Stimulated activated CD8-positive, alpha-beta memory T cell treated with anti-CD3 and anti-CD28 coated beads, Interleukin-4, amount 100 ng/mL, for 4 hours (primary cell): ENCODE measurements at places on chromosomes 3 and 15.

DNA sequence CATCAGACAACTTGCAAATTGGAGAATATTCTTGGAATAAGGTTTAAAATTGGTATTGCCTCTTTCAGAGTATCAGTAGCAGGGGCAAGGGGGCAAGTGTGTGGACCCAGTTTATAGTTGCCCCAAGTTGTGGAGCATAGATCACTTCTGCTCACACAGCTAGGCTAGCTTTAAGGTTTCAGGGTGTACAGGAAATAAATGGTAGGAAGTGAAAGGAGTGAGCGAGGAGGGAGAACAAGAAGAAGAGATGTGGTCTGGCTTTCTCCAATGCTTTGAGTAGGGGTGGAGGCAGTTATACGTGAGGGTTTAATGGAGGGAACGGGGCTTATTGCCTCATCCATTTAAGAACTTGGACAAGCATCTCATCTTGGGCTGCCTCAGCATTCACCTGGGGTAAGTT lies 290.0 kb upstream of the CFAP20DC start:
- DNase-seq, result no peak

DNA sequence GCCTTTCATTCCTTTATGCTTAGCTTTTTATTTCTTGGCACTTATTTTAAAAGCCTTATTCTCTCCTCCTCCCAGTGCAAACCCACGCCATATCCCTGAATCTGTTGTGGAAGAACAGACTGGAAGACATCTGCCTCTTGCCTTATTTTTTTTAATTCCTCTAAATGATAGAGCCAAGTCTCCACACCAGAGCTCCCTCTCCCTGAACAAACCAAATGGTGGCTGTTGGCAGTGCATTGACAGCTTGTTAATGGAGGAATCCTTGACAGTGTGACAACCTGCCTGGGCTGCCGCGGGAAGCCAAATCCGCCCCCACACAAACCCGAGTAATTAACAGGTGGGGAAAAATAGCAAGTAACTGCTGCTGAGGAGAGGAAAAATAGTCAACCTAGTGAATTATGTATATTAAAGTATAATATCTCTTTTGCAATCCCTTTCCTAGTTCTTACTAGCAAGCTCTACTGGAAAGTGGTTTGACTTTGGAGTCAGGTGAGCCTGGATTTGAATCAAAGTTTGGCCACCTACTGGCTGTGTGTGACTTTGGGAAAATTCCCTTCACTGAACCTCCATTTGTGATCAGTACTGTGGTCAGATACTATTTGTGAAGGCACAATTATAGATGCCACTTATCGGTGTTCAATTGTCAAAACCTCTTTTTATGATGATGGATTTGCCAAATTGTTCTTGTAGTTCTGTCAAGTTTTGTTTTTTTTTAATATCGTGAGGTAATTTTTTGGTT lies 589.6 kb downstream of the PDCD6IP start:
- DNase-seq, result no peak

GRCh38 chr3:158110658-158111018 lies 749 bp downstream of the RSRC1 start:
- no peak for DNase-seq

GRCh38 chr15:99449514-99449913 lies 116.3 kb upstream of the MEF2A start:
- DNase-seq, result no peak

GRCh38 chr3:67624078-67624477 lies 30.3 kb downstream of the SUCLG2 start:
- DNase-seq, result no peak

GRCh38 chr3:74036568-74036967 lies 411.8 kb upstream of the PDZRN3 start:
- no peak for DNase-seq

GRCh38 chr15:48041454-48041853 lies 79.3 kb upstream of the SLC24A5 start:
- no peak for DNase-seq

DNA sequence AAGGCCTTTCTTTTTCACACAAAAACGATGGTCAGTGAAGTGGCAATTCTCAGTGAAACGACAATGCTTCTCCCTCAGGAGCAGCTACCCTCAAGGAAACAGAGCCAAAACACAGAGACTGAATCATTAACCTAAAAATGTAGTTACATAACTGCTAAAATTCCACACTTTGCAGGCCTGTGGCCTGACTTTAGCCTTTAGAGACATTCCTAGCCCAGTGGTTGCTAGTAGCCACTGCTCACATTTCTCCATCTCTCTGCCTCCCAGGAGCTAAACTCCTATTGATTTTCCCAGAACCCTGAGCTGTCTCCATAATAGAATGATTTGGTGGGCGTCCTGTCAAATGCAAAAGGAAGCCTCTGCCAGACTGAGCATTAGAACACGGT lies 630.1 kb upstream of the KCNMB2 start:
- DNase-seq, result no peak

- DNase-seq, result no peak
Observed at GRCh38 chr15:38885001-38885400, 320.4 kb upstream of the RASGRP1 start.
